Adrenal gland (tissue), 19 donors: ENCODE measurements at places on chromosomes 6 and 20.

DNA sequence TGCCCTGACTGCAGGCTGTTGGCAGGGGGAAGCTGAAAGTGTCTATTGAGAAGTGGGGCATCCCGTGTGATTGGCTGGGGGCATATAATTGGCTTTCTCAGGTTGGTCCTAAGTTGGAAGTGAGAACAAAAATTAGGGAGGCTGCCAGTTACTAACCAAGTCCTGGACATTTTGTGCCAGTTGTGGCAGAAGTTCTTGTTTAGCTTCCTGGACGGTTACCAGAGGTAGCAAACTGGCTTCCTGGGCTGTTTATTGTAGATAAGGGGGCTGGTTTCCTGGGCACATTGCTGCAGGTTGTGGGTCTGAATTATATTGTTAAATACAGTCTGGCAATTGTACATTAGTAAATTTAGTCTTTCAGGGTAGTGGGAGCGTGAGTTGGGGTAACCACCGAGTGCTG lies 50.6 kb upstream of the SLC2A12 start:
- no peak overlapping the region for H3K27ac ChIP-seq
- no peak for DNase-seq
- H3K4me1 ChIP-seq, result no peaks in the 10 kb centered on the region
- no peak overlapping the region for H3K4me3 ChIP-seq

GRCh38 chr6:42095776-42096541 lies 45.6 kb downstream of the TAF8 start:
- no peaks in the 10 kb centered on the region for H3K27me3 ChIP-seq
- no peak overlapping the region for H3K4me3 ChIP-seq
- no peaks in the 10 kb centered on the region for H3K36me3 ChIP-seq
- DNase-seq, result no peak
- H3K4me1 ChIP-seq, result peaks cover 26% of the 10 kb centered on the region
- H3K27ac ChIP-seq, result no peak overlapping the region

DNA sequence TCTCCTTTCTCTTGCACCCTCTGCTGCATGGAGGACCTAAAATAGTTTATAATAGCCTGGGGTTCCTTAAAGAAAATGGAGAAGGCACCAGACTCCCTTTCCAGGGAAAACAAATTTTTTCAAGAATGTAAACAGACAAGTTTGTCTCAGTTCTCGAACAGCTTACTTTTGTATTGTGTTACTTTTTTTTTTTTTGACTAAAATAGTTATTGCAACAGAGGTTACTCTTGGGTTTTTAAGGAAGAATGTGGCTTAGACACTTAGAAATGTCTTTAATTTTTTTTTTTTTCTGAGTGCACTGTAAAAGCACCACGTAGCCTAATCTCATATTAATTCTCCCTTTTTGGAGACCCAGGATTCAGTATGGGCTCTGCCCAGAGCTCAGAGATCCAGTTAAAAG lies 148.7 kb upstream of the CARMIL1 start:
- H3K4me1 ChIP-seq, result peaks cover 17% of the 10 kb centered on the region
- no peaks in the 10 kb centered on the region for H3K36me3 ChIP-seq
- H3K4me3 ChIP-seq, result no peak overlapping the region
- no peak for DNase-seq
- H3K27ac ChIP-seq, result no peak overlapping the region

- H3K27ac ChIP-seq, result no peak overlapping the region
- no peaks in the 10 kb centered on the region for H3K4me1 ChIP-seq
- H3K4me3 ChIP-seq, result no peak overlapping the region
These were observed 7.8 kb downstream of the SCGN start for GRCh38 chr6:25659633-25660368.

DNA sequence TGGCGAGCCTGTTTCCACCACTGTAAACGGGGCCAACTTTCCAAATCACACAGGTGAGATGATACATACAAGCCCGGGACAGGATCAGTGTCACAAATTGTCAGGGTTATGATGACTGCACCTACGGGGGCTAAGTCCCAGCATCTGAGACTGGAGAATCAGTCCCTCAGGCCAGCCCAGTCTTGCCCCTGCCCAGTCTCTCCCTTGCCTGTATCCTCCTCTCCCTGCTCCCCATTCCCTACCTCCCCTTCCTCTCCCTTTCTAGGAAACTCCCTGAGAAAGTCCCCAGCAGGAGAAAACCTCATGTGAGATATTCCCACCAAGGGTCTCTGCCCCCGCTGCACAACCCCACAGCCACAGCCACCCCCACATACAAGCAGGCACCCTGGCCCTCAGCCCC lies 1.5 kb downstream of the FOXS1 start:
- no peak for DNase-seq
- H3K4me1 ChIP-seq, result no peaks in the 10 kb centered on the region
- no peaks in the 10 kb centered on the region for H3K27me3 ChIP-seq
- peak overlapping the region; percentile 34 for H3K4me3 ChIP-seq
- no peak overlapping the region for H3K27ac ChIP-seq
- H3K36me3 ChIP-seq, result no peaks in the 10 kb centered on the region

- H3K4me1 ChIP-seq, result peaks cover 26% of the 10 kb centered on the region
- H3K27me3 ChIP-seq, result no peaks in the 10 kb centered on the region
- H3K27ac ChIP-seq, result peak overlapping the region; percentile 73
- no peaks in the 10 kb centered on the region for H3K36me3 ChIP-seq
These were observed 16.1 kb upstream of the SERPINB1 start for GRCh38 chr6:2857580-2858337.
